ENCODE measurements at places on chromosomes 3 and 15. TPM values are rescaled to one million over a fixed set of nuclear protein-coding genes. Genes with fewer than 3 reads are reported as not detected.

DNA sequence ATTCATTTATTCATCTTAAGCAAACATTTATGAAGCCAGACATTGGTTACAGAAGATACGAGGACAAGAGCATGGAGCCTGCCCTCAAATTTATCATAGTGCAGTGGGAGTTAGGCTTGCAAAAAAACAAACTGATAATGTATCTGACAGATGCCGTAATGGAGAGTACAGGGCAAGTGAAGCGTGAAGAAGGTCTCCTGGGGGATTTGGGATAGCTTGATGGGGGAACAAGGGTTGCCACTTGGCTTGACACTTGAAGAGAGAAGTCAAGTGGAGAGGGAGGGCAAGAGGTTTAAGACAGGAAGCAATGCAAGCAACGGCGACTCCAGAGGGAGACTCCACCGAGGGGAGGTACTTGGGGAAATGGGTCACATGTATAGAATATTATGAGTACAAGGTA, 129.3 kb downstream of the SSR3 start:
- DNase-seq, result no peak

DNA sequence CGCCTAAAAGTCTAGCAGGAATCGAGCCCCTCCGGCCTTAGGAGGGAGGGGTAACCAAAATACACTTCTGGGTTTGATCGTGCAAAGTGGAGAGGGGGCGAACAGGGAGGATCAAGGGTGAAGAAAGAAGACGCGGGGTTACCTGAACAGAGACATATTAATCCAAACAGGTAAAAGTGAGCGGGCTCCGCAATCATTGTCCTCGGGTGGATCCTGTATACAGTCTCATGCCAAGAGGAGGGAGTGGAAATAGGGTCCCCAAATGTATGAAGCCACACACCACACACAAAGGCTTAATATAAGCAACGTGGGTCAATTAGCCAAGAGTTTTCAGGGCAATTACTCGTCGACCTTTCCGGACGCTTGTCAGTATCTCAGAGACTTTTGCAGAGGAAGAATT, 749.5 kb downstream of the ROBO1 start:
- DNase-seq, result no peak

- no peak for DNase-seq
These were observed 31.7 kb upstream of the MFSD1 start for GRCh38 chr3:158769952-158770740.

GRCh38 chr3:143634991-143635390, 213.3 kb downstream of the SLC9A9 start:
- DNase-seq, result no peak

The CLSTN2 gene
- total RNA-seq, result not detected

The ANKRD34C gene
- not detected for total RNA-seq

Measured in CD8-positive, alpha-beta memory T cell (primary cell).